ENCODE measurements at places on chromosomes 11 and 22. TPM values are rescaled to one million over a fixed set of nuclear protein-coding genes. Genes with fewer than 3 reads are reported as not detected.

Gene FAM180B
- total RNA-seq, result not detected

Gene HTR3B
- total RNA-seq, result not detected

Gene LAYN
- 20.9 TPM for total RNA-seq

Gene MYEOV
- total RNA-seq, result 0.33 TPM

Gene SMTNL1
- not detected for total RNA-seq

Gene EMID1
- total RNA-seq, result under 0.01 TPM

Gene HSPB2
- not detected for total RNA-seq

Gene PRR33
- total RNA-seq, result not detected

Gene LMO2
- total RNA-seq, result 50.6 TPM

Gene GGT5
- total RNA-seq, result 21.3 TPM

Gene SAA2
- not detected for total RNA-seq

Gene OR8B2
- not detected for total RNA-seq

Gene ASCL3
- total RNA-seq, result not detected

Gene OR4D5
- total RNA-seq, result not detected

Gene DBX1
- total RNA-seq, result not detected

Gene CCDC116
- total RNA-seq, result 0.38 TPM

All from vein endothelial cell (primary cell).